ENCODE measurements at places on chromosomes 11 and 22. TPM values are rescaled to one million over a fixed set of nuclear protein-coding genes. Genes with fewer than 3 reads are reported as not detected.
A peak's percentile ranks its signal among the peaks of the same experiment; 100 is the strongest.

DNA sequence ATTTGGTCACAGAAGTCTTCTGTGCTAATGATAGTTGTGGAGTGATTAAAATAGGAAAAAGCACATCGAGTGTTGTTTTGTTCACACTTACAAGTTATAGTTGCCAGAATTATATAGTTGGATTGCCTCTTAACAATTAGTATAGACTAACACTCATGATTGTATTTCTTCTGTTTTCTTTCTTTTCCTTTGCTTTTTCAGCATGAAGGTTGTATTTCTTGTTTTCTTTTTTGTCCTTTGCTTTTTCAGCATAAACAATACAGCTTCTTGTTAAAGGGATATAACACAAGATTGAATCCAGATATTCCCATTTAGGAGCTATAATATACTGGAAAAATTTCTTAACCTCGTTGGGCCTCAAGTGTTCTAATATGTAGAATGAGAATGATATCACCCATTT is 31.1 kb downstream of the ACER3 start:
- no peak for DNase-seq

SYT13 gene
- not detected for total RNA-seq

GRCh38 chr11:63612181-63612580 is 2.1 kb downstream of the PLAAT3 start:
- DNase-seq, result no peak

DNA sequence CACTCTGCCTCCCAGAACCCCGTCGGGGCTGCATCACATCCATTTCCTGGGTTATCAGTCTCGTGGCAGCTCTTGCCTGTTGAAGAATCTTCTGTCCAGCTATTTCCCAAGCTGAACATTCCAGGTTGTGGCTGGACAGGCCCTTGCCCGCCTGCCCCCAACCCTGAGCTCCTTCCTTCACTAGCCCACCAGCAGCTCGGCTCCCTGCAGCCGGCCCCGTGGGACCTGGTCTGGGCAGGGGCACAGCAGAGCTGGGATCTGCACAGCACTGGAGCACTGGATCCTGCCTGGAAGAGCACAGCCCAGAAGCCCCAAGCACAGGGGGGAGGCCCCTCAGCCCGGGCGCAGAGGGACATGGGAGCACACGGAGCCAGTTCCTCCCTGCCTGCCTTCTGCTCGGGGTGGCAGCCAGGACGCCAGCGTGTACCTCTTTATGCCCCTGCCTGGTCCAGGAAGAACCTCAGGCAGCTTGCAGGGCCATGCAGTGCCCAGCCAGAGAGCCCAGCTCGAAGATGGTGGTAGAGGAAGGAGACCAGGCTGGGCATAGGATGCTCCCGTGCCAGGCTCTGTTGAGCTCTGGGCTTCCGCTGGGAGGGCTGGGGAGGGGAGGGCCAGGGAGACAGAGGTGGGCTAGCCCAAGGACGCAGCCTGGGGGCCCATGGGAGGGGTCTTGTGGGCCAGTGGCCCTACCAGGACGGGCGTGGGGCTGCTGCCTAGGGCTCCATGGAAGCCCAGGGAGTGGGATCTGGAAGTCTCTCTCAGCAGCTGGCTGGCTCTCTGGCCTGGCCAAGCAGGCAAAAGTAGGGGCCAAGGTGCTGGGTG is 16.6 kb upstream of the GNB1L start:
- no peak for DNase-seq

GRCh38 chr11:2708757-2709281 is 9.0 kb upstream of the KCNQ1OT1 start:
- DNase-seq, result peak; percentile 79
